ENCODE measurements at places on chromosomes 2 and 18.

GRCh38 chr18:58549814-58550339 is 79.0 kb downstream of the ALPK2 start:
- DNase-seq: no peak

DNA sequence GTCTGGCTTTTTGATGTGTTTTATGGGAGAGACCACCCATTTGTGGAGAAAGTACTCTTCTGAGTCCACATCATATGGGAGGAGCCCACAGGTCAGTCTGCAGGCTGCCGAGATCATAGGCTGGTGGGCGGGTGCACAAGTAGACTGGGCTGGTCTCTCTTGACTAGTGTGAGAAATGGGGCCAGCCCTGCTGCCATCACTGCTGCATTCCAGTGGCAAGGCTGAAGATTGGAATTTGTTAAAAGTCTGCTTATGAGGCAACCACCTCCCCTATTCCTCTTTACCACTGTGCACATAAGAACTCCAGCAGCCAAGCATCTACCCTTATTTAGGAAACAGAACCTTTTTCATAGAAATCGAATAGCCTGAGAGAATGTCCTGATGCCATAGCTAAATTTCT is 200.7 kb downstream of the DIS3L2 start:
- DNase-seq: no peak

- DNase-seq: no peak
Observed at GRCh38 chr18:69538849-69539248, 138.2 kb downstream of the DOK6 start.

DNA sequence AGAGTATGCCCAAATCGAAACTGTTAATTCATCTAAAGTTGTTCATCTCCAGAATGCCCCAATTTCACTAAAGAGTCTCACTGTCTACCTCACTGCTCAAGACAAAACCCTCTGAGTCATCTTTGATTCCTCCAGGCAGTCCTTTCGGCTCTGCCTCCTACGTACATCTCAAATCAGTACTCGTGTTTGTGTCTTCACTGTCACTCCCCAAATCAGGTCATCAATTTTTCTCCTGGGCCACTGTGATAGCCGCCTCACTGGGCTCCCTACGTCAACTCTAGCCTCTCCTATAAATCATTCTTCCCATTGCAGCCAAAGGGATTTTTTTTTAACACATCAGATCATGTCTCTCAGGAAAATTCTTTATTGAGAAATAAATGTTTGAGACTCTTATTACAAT is 42.1 kb upstream of the TTC39C start:
- no peak for DNase-seq

DNA sequence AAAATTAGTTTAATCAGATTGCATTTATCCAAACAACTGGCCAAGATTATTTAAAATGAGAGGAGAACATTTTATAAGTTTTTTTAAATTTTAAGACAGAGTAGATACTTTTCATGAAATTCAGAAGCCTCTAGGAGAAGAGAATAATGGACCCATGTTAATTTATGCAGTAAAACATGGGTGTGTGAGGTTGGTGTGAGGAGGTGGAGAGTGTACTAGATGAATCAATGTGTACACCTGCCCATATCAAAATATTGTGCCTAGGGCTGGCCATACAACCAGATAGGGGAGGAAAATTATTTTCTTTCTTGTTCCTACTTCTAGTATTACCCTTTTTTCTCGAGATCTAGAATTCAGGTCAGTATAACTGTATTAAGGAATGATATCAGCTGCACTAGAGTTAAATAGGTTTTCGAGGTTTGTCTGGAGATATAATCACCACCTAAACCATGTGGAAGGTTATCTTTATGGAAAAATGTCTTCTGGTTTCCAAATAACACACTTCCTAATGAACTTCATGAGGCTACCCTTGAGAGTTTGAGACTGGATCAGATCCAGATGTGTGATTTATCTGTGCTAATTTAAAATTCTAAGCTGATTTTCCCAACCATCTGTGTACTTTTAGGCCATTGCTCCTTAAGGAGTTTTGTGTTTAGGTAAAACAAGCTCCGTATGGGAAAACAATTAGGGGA is 37.6 kb downstream of the TMEM178A start:
- DNase-seq: no peak

- DNase-seq: no peak
Observed at GRCh38 chr2:105842555-105842954, 97.8 kb downstream of the NCK2 start.

DNA sequence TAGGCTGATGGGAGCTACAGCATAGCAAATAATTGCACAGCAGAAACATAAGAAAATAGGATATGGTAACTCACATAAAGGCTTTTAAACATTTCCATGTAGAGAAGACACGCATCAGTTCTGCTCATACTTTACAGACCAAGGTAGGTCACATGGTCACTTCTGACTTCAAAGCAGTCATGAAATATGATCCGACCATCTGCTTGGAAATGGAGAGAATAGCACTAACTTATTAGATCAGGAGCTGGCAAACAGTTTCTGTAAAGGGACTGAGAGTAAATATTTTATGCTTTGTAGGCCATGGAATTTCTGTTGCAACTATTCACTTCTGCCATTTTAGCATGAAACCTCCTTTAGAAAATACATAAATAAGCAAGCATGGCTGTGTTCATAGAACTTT is 936.6 kb upstream of the FANCL start:
- no peak for DNase-seq

DNA sequence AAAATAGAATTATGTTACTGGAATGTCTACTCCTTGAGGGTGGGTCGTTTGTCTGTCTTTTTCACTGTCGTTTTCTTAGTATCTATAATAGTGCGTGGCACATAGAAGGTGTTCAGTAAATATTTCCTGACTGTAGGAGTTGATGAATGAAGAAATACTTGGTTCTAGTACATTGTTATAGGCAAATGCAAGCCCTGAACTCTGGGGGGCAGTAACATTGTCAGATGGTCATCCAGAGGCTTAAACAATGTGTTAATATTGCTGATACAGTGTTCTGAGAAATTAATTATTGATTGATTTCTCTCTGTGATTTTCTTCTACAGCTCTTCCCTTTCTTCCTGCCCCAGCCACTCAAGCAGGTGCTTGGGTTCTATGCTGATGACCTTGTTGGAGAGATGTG is 24.4 kb upstream of the THOC1 start:
- DNase-seq: no peak

GRCh38 chr18:13222856-13223281 is 4.3 kb downstream of the LDLRAD4 start:
- DNase-seq: no peak

- no peak for DNase-seq
Observed at GRCh38 chr18:72820571-72820970, 47.2 kb downstream of the NETO1 start.

- no peak for DNase-seq
Observed at GRCh38 chr2:197502201-197502600, 2.0 kb downstream of the HSPE1 start.

- no peak for DNase-seq
Observed at GRCh38 chr2:19810148-19810547, 91.6 kb downstream of the TTC32 start.

GRCh38 chr2:127044977-127045661 is 61.8 kb downstream of the BIN1 start:
- no peak for DNase-seq

- DNase-seq: no peak
Observed at GRCh38 chr2:180322781-180323180, 315.7 kb upstream of the CWC22 start.

DNA sequence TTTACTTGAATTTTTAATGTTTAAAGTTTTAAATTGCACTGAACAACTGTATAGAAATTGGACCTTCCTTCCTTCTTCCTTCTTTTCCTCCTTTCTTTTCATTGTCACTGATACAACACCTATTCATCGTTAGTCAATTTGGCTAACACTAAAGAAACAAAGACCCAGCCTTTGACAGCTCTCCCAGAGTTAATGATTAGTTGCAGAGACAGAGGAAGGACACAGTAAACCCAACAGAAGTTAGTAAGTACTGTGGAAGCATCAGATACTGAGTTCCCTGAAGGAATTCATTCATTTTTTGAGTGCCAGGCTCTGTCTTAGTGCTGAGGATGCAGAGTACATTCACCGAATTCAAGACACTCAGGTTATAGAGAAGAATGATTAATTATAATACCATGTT is 77.9 kb upstream of the RAB27B start:
- no peak for DNase-seq

GRCh38 chr2:239312741-239313667 is 87.8 kb downstream of the HDAC4 start:
- no peak for DNase-seq

DNA sequence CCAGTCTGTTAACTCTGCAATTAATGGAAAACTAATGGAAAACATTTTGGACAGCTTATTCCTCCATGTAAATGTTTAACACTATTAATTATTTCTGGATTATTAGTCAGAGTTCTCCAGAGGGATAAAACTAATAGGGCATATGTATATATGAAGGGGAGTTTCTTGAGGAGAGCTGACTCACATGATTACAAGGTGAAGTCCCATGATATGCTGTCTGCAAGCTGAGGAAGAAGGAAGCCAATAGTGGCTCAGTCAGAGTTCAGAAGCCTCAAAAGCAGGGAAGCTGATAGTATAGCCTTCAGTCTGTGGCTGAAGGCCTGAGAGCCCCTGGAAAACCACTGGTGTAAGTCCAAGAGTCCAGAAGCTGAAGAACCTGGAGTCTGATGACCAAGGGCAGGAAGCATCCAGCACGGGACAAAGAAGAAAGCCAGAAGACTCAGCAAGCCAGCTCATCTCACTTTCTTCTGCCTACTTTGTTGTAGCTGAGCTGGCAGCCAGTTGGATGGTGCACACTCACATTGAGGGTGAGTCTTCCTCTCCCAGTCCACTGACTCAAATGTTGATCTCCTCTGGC is 136.0 kb downstream of the PTH2R start:
- no peak for DNase-seq
